H9 (cell line): ENCODE measurements at places on chromosomes 1 and 21. TPM values are rescaled to one million over a fixed set of nuclear protein-coding genes. Genes with fewer than 3 reads are reported as not detected.

- DNase-seq: no peak
These were observed 61.7 kb downstream of the ARID4B start for GRCh38 chr1:235266325-235266724.

Gene GPR52
- total RNA-seq: 0.28 and 0.33 TPM in 2 replicates

GRCh38 chr1:108881369-108881768 is 4.6 kb downstream of the GPSM2 start:
- no peak for DNase-seq

GRCh38 chr1:28123461-28123961 is 35.1 kb upstream of the EYA3 start:
- DNase-seq: no peak

GRCh38 chr1:147243228-147243685 is 773 bp downstream of the CHD1L start:
- DNase-seq: no peak

DNA sequence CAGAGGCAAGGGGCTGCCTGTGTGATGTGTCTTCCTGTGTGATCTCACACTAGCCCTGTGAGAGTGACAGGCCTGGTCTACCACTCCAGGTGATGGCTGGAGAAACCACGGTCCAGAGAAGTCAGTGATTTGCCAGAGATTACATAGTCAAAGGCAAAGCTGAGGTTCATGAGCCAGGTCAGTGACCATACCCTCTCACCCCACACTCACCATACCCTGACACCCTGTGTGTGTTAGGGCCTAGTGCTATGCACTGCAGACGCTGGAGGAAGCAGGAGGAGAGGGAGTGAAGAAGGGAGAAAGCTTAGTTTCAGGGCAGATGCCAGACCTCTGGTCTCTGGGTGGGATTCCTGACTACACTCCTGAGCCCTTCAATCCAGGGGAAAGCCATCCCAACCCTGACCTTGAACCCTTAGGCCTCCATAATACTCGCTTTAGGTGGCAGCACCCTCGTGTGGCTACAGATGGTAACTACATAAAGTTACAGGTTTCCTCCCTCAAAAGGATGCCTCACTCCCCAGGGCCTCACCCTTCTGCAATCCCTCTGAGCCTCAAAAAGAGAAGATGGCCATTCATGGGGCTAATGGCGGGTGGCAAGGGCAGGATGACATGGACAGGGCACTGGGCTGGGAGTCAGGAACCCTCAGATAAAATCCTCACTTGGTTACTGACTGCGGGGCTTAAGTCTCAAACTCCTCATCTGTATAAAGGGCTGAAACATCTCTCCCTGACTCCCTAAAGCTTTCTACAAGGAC is 20.8 kb upstream of the SDC3 start:
- peak; percentile 73 for DNase-seq

DNA sequence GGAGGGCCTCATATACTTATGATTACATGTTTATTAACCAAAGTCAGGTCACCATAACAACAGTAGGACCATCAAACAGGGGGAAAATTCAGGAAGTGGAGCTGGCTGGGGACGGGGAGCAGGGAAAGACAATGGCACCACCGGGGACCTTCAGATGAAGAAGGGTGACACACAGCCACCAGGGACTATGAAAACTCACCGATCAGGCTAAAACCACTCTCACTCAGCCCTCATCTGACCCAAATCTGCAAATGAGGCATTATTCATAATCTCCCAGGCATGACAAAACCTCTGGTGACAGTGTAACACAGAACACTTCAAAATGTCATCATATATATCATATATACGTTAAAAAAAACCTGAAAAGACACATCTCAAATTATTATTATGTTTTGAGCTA is 11.2 kb downstream of the MKNK1 start:
- no peak for DNase-seq

Gene LCE3D
- total RNA-seq: not detected in 2 replicates

Gene SLC5A9
- 0.22 TPM in 1 of 2 replicates, not detected in the other for total RNA-seq

DNA sequence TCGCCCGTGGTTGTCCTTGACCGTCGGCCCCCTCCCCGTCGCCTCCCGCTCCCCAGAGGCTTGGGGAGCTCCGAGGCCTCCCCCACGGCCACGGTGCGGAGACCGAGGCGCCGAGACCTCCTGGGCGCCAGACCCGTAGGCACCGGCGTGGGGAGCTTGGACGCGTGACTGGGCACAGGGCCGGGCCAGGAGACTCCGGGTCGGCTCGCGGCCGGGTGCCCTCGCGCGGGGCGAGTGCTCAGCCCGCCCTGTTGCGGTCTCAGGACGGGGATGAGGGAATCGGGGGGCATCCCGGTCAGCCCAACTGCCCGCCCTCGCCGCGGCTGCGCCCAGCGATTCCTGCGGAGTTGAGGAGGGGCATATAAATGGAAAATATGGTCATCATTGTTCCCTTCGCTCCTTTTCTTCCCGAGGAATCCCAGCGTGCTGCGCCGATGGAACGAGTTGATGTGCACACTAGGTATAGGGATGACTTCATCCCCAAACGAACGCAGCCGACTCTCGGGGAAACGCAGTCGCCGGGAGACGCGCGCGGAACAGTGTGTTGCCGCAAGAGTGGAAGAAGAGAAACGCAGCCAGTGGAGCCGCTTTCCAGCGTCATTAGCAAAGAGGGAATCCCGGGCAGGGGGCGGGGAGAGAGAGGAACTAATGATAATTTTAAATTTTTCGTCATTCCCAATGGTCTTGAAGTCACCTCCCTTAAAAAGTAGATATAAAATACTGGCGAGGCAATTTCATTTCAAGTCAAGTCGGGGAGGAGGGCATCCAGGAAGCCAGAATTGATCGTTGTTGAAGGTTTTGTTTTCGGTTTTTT is 747 bp upstream of the ENAH start:
- DNase-seq: peak; percentile 53

GRCh38 chr1:151137789-151138188 is 8.6 kb downstream of the SEMA6C start:
- no peak for DNase-seq

GRCh38 chr1:94716965-94717364 is 103.2 kb upstream of the SLC44A3 start:
- DNase-seq: no peak

GRCh38 chr1:116751146-116751545 is 3.1 kb upstream of the CD2 start:
- DNase-seq: no peak

DNA sequence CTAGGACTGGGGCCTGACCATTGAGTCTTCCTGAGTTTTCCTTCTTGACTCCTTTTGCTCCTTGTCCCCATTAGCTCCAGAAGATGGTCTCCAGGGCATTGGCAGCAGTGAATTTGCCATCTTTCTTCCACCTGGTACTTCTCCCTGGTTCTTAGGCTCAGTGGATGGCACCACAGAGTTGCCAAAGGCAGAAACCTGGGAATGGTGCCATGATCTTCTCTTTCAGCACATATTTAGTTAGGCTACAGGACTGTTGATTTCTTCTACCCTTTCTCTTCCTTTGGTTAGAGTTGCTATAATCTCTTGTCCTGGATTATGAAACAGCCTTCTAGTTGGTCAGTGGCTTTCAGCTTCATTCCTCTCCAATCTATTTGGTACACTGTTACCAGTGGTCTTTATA is 6.2 kb downstream of the ZBTB40 start:
- no peak for DNase-seq
